ENCODE measurements at places on chromosomes 2 and 18.

- DNase-seq, result no peak
Observed at GRCh38 chr18:13451213-13451540, 232.6 kb downstream of the LDLRAD4 start.

DNA sequence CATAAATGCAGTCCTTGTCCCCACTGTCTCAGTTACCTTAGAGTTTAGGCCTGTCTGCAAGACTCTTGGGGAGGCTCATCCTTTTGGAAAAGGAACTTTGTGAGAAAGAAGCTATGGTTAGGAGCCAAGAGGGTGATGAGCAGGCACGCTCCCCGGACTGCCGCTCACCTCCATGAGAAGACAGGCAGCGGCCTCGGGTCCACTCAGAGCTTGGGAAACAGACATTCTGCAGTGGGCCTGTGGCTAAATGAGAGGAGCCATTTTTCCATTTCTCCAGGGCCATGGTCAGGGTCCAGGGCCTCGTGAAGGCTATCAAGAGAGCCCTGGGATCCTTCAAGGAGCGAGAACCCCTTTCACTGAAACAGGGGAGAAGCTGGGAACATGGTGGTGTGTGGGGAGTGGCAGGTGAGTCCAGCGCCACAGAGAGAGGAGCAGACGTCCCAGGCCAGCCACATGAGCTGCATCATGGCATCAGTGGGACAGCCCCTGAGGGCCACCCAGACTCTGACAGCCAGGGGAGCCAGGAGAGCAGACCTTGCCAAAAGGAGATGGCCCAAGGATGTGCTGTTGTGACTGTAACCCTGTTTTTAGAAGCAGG lies 4.0 kb upstream of the TEX51 start:
- DNase-seq, result no peak

- no peak for DNase-seq
Observed at GRCh38 chr2:67854798-67855197, 208.0 kb downstream of the C1D start.

- DNase-seq, result no peak
Observed at GRCh38 chr2:112181571-112182290, 43.5 kb downstream of the FBLN7 start.
